T1000 (cell line): ENCODE measurements at places on chromosomes 16 and 17.

GRCh38 chr17:47276868-47277267 is 23.2 kb downstream of the ITGB3 start:
- no peak for DNase-seq

- DNase-seq = no peak
These were observed 10.3 kb downstream of the HSPB9 start for GRCh38 chr17:42132941-42133340.

- no peak for DNase-seq
These were observed 5.2 kb upstream of the ALDOA start for GRCh38 chr16:30060346-30060745.

- DNase-seq = no peak
These were observed 28.4 kb downstream of the CD300LB start for GRCh38 chr17:74502861-74503260.

GRCh38 chr16:70674221-70675014 is 11.4 kb downstream of the MTSS2 start:
- DNase-seq = no peak

DNA sequence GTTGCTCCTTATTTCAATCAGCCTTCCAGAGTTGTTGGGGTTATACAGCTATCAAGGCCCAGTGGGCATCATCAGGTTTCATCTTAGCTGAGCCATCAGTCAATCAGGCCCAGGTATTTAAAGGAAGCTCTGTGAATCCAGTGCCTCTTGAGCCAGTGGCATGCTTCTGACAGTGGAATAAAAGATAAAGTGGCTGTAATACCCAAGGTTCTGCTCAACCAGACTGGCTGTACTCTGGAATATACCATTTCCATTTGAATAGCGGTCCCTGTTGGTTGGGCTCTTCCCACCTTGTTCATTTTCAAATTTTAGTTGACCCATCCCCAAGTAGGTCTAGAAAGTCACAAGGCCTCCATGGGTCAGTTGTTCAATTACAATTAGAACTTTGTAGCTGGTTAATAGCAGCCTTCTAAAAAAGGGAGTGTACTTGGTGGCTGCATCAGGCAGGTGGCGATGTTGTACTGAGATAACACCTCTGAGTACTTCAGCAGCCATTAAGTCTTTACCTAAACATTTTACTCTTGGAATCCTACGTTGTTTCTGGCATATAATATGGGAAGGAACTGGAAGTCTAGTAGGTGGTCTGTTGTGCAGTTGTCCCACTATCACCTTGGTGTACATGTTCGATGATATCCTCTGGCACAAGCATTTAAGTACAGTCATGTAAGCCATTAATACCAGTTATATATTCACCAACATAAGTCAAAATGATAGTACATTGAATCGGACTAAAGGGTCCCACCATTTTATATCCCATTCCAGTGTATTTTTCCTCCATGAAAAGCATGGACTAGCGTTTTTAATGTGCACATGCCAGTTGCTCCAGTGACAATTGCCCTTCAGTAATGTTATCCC is 294.1 kb downstream of the BCAS3 start:
- peak; percentile 76 for DNase-seq

DNA sequence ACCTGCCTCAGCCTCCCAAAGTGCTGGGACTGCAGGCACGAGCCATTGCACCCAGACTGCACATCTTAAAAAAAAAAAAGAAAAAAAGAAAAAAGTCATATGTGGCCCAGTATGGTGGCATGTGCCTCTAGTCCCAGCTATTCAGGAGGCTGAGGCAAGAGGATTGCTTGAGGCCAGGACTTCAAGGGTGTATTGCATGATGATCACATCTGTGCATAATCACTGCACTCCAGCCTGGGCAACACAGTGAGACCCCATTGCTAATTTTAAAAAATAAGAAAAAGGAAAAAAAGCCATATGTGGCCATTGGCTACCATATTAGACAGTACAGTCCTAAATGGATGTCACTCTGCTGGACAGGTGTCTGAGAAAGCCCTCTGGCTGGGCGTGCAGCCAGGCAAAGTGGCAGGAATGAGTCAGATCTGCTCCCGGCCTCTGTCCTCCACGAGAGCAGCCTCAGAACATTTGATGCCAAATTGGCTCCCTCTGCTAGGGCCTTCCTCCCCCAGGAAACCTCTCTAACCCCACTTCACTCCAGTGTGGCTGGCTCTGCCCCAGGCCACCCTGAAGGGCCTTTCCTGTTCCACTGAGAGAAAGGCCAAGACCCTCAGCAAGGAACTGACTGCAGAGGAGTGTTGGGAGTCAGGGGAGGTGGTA is 14.7 kb downstream of the CA7 start:
- no peak for DNase-seq

GRCh38 chr16:75264457-75264998 is 13.1 kb upstream of the BCAR1 start:
- no peak for DNase-seq

DNA sequence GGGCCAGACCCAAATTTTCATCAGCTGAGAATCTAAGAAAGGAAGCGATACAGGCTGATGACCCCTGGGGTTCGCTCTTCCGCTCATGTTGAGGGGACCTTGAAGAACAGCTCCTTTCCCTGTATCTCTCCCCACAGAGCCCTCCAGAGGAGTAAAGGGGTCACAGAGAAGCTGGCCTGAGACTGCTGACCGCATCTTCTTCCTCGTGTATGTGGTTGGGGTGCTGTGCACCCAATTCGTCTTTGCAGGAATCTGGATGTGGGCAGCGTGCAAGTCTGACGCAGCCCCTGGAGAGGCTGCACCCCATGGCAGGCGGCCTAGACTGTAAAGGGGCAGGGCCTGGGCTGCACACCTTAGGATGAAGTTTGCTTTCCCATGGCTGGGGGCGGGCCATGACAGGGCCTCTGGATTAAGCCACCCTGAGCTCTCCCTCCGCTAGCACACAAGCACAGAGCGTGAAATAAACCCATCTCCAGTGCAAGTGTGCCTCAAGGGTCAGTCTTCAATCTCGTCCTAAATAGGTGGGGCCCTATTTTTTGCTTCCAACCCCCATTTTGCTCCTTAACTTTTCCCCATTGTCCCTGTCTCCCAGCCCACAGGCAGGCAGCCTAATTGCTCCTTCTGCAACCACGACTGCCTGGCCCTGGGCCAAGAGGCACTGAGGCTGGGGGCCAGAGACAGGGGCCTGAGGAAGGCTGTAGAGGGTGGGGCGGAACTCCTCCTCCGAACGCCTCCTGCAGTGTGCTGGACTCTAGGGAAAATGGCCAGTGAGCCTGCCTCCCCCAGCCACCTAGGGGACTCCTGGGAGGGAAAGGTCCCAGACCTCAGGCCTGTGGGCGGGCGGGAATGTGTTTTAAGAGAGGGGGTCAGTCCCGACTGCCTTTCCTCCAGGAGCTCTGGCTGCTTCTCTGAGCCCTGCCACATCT is 3.6 kb downstream of the ZACN start:
- DNase-seq = no peak

GRCh38 chr17:4998027-4998731 is 429 bp downstream of the KIF1C start:
- DNase-seq = peak; percentile 51
